ENCODE measurements at places on chromosomes 4 and X.

DNA sequence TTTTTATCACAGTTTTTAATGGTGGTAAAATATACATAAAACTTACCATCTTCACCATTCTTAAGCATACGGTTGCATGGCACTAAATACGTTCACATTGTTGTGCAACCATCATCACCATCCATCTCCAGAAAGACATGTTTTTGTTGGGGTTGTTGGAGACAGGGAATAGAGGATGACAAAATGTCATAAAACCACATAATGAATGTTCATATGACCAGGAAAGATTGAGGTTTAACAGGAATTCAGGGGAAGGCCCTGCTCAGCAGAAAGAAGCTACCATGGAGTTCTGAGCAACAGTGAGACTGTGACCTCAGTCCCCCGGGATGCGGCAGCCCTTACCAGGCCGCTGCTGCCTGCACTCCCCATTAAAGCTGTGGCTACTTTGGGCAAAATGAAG is 63.9 kb upstream of the TRIM2 start:
- no peak for DNase-seq

- no peak for DNase-seq
These were observed 571 bp upstream of the EDA start for GRCh38 chrX:69615342-69615741.

GRCh38 chr4:47668810-47669408 is 169.0 kb downstream of the CORIN start:
- DNase-seq = no peak

- DNase-seq = no peak
These were observed 55.3 kb downstream of the FIP1L1 start for GRCh38 chr4:53432528-53433424.

GRCh38 chr4:38985410-38986100 is 46.7 kb downstream of the TMEM156 start:
- DNase-seq = no peak

DNA sequence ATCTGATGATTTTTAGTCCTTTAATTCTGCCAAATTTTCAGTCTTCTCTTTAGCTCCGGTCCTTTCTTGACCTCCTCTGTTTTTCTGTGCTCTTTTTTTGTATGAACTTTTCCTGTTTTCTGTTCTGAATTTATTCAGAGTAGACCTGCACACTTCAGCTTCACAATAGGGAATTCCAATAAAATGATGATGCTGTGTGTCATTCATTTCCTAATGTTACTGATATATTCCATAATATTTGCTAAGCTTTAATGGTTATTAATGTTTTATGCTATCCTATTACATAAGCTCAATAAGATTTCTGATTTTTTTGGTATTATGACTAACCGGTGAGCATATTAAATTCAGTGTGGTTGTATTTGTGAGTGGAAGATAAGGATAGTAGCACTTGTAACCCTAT is 13.9 kb upstream of the MAD2L1 start:
- DNase-seq = no peak

- DNase-seq = no peak
These were observed 38.6 kb downstream of the CLCN4 start for GRCh38 chrX:10195425-10195824.

- no peak for DNase-seq
These were observed 17.8 kb upstream of the ANOS1 start for GRCh38 chrX:8749697-8750096.

GRCh38 chr4:170949084-170949483 is 859.3 kb upstream of the AADAT start:
- DNase-seq = no peak

DNA sequence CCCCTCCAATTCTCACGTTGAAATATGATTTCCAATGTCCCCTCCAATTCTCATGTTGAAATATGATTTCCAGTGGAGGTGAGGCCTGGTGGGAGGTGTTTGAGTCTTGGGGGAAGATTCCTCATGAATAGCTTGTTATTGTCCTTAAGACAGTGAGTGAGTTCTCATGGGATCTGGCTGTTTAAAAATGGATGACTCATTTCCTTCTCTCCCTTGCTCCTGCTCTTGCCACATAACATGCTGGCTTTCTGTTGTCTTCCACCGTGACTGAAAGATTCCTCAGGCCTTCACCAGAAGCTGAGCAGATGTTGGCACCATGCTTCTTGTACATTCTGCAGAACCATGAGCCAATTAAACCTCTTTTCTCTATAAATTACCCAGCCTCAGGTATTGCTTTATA is 346.8 kb upstream of the TECRL start:
- no peak for DNase-seq

- DNase-seq = no peak
These were observed 225.0 kb downstream of the COL25A1 start for GRCh38 chr4:109077505-109077904.

DNA sequence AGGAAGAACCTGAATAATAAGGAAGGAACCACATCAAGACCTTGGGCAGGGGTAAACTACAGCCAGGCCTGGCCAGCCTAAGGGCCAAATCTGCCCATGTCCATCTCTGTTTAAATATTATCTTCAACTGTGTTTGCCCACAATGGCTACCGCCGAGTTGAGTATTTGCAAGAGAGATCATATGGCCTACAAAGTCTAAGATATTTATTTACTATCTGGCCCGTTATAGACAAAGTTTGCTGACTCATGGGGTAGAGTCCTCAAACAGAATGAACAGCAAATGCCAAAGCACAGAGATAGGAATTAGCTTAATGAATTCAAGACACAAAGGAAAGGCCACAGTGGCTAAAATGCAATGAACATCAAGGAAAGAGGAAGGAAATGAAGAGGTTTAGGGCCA is 44.8 kb downstream of the RPS6KA3 start:
- DNase-seq = no peak

GRCh38 chr4:65635051-65635821 is 35.1 kb downstream of the EPHA5 start:
- DNase-seq = no peak

DNA sequence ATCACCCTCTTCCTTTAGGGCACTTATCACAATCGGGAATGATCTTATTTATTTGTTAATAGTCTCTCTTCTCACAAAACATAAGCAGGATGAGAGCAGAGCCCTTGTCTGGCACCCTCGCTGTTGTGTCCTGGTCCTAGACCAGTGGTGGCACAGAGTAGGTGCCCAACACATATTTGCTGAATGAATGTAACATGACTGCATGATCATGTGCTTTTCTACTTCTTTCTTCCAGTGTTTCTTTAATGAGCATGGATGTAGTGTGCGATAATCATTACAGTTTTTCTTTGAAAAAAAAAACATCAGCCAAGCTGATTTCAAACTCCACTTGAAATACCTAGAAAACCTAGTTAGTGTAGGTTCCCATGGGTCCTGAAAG is 164.1 kb downstream of the CHIC2 start:
- DNase-seq = no peak
